ENCODE measurements at places on chromosomes 5 and 9.

DNA sequence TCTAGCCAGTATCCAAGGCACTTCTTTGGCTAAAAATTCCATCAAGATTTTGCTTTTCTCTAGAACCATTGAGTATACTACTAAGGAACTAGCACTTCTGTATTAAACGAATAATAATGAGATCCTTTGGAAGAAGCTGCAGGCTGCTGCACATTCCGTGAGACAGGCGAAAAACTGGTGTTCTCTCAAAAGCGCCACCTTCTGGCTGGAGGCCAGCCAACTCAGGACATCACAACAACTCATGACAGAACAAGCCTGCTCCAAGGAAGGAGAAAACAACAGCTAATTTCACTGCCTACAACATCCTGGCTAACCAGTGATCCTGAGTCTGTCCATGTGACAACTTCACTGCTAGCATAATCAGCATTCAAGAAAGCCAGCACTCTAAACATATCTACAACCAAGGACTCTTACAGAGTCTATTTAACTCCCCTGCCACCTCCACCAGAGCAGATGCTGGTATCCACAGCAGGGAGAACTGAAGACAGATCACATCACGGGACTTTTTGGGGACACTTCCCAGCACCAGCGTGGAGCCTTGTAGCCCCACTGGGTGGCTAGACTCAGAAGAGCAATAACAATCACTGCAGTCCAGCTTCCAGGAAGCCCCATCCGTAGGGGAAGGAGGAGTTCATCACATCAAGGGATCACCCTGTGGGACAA is 150.5 kb downstream of the YTHDC2 start:
- DNase-seq = no peak

- no peak for DNase-seq
These were observed 28.6 kb downstream of the TRIM32 start for GRCh38 chr9:116715751-116716150.

GRCh38 chr5:136957428-136957827 is 541.7 kb downstream of the SPOCK1 start:
- DNase-seq = no peak

- DNase-seq = no peak
These were observed 518.1 kb downstream of the ELAVL2 start for GRCh38 chr9:23307731-23308513.

- no peak for DNase-seq
These were observed 180.2 kb downstream of the AUH start for GRCh38 chr9:91181541-91181940.

DNA sequence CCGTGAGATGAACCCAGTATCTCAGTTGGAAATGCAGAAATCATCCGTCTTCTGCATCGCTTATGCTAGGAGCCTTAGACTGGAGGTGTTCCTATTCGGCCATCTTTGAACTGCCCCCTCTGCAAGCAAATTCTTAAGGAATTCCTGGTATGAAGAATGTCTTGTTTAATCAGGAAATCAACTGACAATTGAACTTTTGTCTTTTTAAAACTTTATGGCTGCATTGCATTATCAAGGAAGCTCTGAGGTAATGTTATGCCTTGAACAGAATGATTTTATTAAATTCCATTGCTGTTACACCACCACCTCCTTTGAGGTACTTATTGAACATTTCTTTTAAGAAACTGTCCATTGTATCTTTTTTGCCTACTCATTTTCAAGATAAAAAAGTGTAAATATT is 1915.7 kb upstream of the CDH9 start:
- no peak for DNase-seq

- no peak for DNase-seq
These were observed 117.4 kb downstream of the PRKACG start for GRCh38 chr9:68896486-68896885.

DNA sequence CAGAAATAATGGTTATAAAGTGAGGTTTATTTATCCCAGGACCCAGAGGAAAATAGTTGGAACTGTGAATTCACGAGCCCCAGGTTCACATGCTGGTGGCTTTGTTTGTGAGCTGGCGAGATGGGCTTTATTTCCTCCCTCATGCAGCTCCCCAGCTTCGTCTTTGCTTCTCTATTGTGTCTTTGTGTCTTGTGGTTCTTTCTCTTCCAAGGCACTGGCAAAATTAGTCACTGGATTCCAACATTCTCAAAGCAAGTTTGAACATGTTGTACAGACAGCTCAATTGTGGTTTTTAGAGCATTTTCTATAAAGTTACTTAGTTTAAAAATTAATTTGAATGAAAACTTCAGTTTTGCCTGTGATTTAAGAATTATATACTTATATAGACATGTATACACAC is 7.2 kb downstream of the NDUFS6 start:
- DNase-seq = peak; percentile 30

- DNase-seq = no peak
These were observed 19.1 kb upstream of the TRIO start for GRCh38 chr5:14123974-14124482.

GRCh38 chr5:32272746-32273145 is 40.0 kb downstream of the MTMR12 start:
- DNase-seq = no peak

GRCh38 chr5:33608344-33609041 is 167.7 kb downstream of the TARS1 start:
- DNase-seq = peak; percentile 18

GRCh38 chr9:37929441-37929895 is 25.5 kb upstream of the SLC25A51 start:
- no peak for DNase-seq

DNA sequence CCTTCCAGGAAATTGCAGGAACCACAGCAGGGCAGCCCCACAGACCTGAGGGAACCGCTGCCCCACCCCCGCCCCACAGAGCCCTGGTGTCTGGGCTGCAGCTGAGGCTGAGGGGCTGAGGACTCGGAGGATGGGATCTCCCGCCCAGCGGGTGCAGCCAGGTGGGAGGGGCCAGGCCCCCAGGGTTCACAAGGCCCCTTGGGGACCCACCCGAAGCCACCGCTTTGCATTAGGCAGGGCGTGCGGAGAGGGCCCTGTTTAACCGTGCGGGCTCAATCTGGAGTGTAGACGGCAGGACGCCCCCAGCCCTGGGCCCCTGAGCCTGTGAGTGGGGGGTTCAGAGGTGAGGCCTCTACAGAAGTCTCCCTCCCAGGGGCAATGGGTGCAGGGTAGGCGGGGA is 10.8 kb downstream of the NOTCH1 start:
- DNase-seq = no peak

- DNase-seq = no peak
These were observed 224.0 kb downstream of the WDR70 start for GRCh38 chr5:37603072-37603471.
